Sigmoid colon (tissue), 7 donors: ENCODE measurements at places on chromosomes 2 and 18. TPM values are rescaled to one million over a fixed set of nuclear protein-coding genes. Genes with fewer than 3 reads are reported as not detected.

ALKAL2 gene
- total RNA-seq, result 2.7 TPM

SERPINB3 gene
- not detected for total RNA-seq

SPC25 gene
- total RNA-seq, result 0.54 TPM

AQP12B gene
- total RNA-seq, result not detected

GRCh38 chr18:48300463-48300961 lies 108.7 kb downstream of the ZBTB7C start:
- no peak for DNase-seq

GRCh38 chr18:28689588-28689987 lies 512.7 kb upstream of the CDH2 start:
- no peak for DNase-seq
